Activated CD4-positive, alpha-beta T cell treated with anti-CD3 and anti-CD28 coated beads for 1 hour (primary cell): ENCODE measurements at places on chromosomes 13 and 19.

DNA sequence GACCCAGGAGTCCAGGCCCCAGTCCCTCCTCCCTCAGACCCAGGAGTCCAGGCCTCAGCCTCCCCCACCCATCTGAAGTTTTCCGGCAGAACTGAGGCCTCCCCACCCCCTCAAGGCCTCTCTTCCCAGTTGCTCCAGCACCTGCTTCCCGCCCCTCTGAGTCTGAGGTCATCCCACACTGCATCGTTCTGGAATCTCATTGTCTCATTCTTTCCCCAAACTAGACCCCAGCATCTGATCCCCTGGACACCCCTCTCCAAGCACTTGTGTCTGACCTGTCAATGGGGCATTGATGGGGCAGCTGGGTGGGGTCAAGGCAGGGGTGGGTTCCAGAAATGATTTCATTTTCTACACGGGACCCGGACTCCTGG, 793 bp upstream of the SBK2 start:
- DNase-seq = no peak

DNA sequence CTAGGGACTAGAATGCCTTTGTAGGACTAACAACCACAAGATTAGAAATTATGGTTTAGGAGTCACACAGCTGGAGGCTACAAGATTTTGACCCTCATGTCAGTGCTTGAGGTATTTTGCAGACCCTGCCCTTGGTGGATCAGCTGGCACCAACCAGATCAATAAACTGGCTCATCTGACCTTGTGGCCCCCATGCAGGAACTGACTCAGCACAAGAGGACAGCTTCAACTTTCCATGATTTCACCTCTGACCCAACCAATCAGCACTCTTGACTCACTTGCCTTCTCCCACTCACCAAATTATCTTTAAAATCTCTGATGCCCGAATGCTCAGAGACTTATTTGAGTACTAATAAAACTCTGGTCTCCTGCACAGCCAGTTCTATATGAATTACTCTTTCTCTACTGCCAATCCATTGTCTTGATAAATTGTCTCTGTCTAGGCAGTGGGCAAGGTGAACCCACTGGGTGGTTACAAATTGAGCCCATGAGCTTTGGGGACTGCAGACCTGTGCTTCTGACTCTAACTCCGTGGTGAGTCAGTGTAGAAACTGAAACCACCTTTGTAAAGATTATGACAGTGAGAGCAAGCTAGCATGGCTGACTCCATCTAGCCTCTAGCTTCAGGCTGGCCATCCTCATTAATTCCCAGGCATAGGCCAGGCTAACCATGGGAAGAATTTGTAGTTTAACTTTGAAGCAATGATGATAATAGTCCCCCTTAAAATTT, 33.9 kb upstream of the CEACAM8 start:
- DNase-seq = no peak

DNA sequence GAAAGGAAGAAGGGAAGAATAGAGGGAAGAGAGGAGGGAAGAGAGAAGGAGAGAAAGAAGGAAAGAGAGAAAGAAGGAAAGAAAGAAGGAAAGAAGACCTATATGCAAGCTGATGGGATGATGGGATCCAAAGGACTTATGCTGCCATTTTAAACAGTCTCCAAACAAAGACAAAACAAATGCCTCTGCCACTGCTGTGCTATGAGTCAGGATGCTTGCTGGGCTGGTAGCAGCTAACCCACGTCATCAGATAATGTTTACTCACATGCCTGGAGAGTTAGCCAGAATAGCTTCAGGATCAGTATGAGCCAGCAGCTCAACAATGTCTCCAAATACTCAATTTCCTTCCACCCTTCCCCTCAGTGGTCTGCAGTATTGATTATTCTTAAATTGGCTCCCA, 12.0 kb upstream of the ZNF274 start:
- no peak for DNase-seq

- DNase-seq = no peak
Observed at GRCh38 chr13:49351871-49352270, 92.0 kb downstream of the CAB39L start.

DNA sequence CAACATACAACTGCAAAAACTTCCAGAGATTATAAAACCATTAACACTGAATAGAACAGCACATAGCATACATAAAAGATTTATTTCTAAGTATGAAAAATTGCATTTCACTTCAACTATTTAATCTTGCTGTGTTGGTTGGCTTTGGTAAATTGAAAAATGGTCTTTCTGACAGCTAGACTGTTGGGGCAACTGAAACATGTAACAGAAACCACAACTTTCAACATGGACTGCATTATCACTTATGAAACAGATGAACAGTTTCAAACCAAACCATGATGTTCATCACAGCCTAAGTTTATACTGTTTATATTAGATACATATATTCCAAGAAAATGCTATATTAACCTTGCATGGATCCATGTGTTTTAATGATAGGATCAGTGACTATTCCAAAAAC, 324.1 kb upstream of the PCDH9 start:
- DNase-seq = no peak

- no peak for DNase-seq
Observed at GRCh38 chr19:9407827-9408226, 27.5 kb downstream of the ZNF266 start.

- DNase-seq = no peak
Observed at GRCh38 chr19:55468054-55468393, 3.5 kb upstream of the C19orf85 start.

- no peak for DNase-seq
Observed at GRCh38 chr13:102033857-102034331, 368.0 kb downstream of the FGF14 start.

- DNase-seq = no peak
Observed at GRCh38 chr19:8526345-8527091, 12.6 kb upstream of the ZNF414 start.

DNA sequence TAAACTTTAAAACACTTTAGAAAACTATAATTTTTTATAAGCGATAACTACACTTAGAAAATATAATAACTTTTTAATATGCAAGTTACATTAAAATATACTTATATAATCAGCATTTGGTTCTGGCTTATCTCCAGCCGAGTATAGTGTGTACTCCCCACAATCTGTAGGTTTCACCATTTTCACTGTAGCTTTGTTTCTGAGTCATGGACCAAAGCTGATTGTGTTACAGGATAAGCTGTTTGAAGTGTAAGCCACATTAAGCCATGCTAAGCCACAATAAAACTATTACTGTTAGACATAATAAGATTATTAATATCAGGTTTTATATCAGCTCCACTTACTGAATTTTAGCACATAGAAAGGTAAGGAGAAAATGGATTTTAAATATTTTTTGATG, 43.8 kb downstream of the CCDC122 start:
- no peak for DNase-seq

DNA sequence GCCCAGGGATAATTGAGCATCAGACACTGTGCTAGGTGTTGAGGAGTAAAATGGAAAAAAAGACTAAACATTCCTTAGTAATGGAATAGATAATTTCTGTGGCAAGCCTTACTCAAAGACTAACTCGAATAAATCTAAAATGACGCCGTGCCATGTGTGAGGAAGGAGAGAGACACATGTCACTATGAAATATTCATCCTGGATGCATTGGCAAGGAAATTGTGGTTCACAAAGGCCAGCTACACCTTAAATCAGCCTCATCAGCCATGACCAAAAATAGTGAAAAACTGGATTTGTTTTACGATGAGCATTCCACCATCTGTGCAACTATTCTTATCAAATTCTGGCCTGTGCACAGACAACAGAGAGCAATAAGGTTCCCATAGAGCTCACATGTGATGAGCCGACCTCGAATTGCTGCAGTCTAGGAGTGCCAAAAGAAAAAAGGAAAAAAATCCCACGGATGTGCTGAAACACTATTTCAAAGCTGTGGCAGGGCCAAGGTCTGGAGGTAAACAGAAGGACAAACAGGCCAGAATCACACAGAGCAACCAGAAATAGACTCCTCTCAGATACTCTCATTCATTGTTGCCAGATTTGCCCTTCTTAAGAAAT, 505.7 kb downstream of the EFNB2 start:
- DNase-seq = no peak

DNA sequence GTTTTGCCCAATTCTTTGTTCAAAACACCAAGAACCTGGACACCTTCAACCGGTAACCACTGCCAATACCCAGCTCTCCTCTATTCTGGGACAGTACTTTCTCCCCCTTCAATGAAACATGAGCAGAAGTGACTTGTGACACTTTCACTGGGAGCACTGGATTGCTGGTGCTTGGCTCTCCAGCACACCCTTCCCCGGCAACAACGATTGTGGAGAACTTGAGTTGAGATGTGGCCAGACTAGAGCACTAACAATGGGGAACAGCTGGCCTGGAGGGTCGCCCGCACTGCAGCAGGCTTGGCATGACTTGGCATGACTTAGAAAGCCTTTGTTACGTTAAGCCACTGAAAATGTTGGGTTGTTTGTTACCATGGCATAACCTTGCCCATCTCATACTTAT, 7.5 kb upstream of the B3GLCT start:
- DNase-seq = no peak

- DNase-seq = no peak
Observed at GRCh38 chr19:40763963-40764362, 11.4 kb upstream of the MIA start.

DNA sequence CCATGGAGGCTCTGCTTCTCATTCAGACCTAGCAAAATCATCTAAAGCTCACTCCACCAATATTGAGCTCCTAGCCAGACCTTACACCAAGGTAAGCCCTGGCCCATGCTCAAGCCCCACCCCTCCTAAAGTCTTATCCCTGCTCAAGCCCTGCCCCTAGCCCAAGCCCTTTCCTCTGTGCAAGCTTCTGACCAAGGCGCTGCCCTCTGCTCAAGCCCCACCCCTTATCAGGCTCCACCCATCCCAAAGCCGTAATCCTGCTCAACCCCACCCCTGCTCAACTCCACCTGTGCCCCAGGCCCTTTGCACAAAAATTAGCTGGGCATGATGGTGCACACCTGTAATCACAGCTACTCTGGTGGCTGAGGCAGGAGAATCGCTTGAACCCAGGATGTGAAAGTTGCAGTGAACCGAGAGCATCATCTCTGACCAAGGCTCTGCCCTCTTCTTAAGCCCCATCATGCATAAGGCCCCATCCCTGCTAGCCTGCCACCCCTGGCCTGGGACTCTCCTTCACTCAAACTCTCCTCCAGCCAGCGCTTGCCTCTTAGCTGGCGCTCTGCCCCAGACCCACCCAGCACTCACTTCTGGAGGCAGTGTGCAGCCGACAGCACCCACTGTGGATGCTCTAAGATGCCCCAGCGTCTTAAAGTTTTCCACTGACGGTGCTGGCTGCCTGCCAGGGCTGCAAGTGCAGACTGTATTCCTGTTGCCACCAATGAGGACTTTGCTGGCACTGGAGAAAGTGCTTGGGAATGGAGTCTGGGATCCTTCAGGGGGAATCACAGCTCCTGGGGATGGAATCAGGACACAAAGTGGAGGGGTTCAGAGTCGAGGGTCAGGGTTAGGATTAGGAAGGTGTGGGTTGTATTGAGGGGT, 16.5 kb downstream of the KLK4 start:
- no peak for DNase-seq

GRCh38 chr13:48486362-48486761, 46.5 kb downstream of the RCBTB2 start:
- DNase-seq = no peak

- no peak for DNase-seq
Observed at GRCh38 chr13:97141564-97142005, 80.5 kb upstream of the MBNL2 start.

DNA sequence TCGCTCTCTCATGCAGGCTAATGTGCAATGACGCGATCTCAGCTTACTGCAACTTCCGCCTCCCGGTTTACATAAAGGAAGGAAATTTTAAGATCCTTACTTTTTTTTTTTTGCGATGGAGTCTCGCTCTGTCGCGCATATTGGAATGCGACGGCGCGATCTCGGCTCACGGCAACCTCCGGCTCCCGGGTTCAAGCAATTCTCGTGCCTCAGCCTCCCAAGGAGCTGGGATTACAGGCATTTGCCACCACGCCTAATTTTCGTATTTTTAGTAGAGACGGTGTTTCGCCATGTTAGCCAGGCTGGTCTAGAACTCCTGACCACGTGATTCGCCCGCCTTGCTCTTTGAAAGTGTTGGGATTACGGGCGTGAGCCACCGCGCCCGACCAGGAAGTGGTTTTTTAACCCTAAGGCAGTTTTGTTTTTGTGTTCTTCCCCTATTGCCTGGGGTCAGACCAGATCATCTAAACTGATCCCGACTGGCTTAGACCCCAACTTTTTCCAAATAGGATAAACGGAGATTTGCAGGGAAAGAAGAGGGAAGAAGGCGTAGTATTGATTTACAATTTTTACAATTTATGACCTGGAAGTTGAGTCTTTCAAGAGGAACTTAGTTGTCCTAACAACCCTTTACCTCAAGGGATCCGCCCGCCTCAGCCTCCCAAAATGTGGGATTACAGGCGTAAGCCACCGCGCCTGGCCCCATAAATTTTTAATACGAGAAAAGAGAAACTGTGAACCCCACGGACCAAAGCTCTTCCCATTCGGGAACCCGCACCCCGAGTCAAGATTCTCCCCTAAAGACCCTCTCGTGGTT, 142.0 kb downstream of the ZNF737 start:
- no peak for DNase-seq

DNA sequence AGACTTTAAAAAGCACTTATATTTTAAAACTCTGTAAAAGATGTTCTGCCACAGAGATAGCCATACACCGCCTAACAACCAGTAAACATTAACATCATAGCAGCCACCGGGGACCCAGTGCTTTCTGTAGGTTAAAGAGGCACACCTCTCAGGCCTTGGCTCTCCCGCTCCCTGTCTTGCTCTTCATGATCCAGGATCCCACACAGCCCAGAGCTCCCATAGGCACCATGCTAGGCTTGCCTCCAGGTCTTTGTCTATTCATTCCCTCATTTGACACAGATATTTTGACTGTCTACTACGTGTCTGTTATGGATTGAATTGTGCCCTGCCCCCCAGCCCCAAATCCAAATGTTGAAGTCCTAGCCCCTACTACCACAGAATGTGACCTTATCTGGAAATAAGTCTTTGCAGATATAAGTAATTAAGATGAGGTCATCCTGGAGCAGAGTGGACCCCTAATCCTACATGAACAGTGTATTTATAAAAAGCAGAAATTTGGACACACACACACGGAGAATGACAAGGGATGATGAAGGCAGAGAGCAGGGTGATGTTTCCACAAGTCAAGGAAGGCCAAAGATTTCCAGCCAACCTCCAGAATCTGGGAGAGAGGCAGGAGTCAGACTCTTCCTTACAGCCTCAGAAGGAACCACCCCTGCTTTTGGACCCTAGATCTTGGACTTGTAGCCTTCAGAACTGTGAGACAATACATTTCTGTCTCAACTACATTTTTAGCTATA, 272.6 kb downstream of the DNAJC15 start:
- DNase-seq = no peak
